ENCODE measurements at places on chromosomes 5 and 9.

DNA sequence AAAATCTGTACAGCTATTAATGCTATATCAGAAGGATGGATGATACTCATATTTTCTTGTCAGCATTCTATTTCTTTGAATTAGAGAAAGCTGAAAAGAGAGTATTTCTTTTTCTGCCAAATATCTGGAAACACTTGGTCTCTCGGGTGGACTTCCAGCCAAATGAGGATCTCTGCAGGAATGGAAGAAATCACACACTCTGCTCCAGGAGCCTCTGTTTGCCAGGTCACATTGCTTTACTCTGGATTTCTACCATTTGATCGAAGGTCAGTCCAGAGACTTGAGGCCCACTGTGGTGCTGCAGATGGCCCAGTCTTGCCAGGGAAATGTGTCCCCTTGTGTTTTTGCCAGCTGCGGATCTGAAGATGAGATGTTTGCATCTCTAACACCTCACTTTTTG is 154.1 kb downstream of the PCSK1 start:
- no peak for DNase-seq

DNA sequence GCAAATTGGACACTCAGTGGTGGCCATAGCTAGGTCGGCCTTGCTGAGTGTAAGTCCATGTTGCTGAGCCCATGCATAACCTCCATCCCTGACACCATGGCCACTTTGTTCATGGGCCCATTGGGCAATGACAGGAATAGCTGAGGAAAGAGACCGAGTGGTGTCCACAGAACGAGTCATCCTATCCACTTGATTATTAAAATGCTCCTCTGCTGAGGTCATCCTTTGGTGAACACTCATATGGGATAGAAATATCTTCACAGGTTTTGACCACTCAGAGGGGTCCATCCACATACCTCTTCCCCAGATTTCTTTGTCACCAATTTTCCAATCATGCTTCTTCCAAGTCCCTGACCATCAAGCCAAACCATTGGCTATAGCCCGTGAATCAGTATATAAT is 63.6 kb downstream of the PPIC start:
- no peak for DNase-seq

- no peak for DNase-seq
Measured at GRCh38 chr5:8577792-8578191, 708.8 kb downstream of the MTRR start.

DNA sequence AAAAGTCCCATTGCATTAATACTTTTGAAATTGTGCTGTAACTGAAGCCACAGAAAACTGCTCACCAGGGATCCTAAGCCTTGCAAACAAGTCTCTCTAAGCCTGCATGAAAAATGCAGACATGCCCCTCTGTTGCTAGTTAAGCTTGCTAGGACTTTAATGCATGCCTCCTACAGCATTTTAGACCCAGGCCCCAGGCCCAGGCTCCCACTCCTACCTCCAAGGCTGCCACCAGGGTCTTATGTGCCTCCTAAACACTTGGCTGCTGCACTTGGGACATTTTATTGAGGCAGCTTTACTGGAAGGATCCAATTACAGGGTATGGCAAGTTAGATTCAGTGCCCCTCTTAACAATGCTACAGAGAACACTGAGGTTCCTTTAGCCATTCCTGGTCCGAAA is 467.3 kb upstream of the CLINT1 start:
- DNase-seq: no peak

- no peak for DNase-seq
Measured at GRCh38 chr5:171152382-171152781, 156.7 kb upstream of the TLX3 start.

GRCh38 chr5:19874811-19875210 is 113.2 kb downstream of the CDH18 start:
- no peak for DNase-seq

DNA sequence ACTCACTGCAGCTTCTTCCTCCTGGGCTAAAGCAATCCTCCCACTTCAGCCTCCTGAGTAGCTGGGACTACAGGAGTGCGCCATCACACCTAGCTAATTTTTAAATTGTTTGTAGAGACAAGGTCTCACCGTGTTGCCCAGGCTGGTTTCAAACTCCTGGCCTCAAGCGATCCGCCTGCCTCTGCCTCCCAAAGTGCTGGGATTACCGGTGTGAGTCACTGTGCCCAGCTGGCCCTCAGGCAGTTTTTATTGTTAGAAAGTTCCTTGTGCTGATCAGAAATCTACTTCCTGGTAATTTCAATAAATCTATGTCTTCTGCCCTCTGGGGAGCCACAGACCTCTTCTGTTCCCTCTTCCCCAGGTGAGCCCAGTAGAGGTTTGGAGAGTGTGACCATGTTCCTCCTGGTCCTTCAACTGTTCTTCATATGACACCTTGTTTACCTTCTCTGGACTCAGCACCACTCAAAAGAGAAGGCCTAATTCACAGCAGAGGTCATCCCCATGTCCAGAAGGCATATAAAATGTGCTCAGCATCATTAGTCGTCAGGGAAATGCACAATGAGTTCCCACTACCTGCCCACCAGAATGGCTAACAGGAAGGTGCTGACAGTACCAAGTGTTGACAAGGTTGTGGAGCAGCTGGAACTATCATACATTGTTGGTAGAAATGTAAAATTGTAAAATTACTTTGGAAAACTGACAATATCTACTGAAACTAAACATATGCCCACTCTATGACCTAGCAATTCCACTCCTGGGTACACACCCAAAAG is 10.4 kb downstream of the TMOD1 start:
- no peak for DNase-seq

DNA sequence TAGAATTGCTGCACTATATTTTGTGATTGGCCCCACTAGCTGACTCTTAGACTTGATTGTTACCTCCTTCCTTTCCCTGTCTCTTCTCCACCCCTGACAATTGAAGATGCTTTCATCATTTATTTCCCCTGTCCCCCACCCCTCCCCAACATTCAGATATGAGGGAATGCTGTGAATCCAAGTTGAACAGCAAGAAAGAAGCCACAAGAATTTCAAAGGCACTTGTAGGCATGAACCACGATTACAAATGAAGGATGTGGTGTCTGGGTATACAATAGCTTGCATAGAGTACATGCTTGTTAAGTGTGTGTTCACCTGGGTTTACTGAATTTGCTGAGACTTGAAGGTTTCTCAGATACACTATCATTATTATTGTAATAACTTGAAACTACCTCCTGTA is 78.3 kb upstream of the TRIO start:
- DNase-seq: no peak

DNA sequence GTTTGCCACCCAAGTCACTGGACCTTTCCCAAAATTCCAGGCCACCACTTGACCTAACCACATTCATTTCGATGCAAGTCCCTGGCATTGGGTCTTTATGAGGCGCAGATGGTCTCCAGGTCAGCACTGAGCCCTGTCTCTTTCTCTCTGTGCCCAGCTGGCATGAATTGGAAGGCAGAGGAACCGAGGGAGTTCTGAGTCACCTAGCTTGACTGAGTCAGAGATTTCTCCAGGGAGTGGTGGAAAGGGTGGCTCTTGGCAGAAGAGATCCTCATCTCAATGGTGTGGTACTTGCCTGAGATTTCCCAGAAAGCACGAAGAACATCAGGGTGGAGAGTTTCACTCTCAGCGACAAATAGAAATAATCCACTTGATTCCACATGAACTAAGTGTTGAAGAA is 43.8 kb downstream of the WDR36 start:
- no peak for DNase-seq

- DNase-seq: peak; percentile 28
Measured at GRCh38 chr9:6049798-6050197, 34.4 kb upstream of the RANBP6 start.

- DNase-seq: no peak
Measured at GRCh38 chr9:126650404-126651341, 36.9 kb downstream of the LMX1B start.

GRCh38 chr5:136001466-136001981 is 27.3 kb upstream of the TGFBI start:
- no peak for DNase-seq

DNA sequence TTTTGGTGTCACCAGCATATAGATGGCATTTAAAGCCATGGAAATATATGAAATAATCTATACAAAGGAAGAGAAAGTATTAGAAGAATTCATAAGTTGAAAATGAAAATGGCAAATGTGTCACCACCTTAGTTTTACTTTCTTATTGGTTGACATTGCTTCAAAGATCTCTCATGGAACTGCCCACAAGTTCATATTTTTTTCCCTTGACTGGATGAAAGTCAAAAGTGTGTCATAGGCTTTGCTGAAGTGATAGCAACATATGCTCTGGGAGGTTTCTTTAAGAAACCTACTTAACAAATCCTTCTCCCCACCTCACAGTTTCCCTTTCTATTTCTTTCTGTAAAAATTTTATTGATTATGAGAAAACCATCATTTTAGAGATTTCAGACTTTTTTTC is 127.2 kb downstream of the VPS13A start:
- no peak for DNase-seq

- DNase-seq: no peak
Measured at GRCh38 chr9:84701801-84702200, 32.3 kb downstream of the NTRK2 start.

DNA sequence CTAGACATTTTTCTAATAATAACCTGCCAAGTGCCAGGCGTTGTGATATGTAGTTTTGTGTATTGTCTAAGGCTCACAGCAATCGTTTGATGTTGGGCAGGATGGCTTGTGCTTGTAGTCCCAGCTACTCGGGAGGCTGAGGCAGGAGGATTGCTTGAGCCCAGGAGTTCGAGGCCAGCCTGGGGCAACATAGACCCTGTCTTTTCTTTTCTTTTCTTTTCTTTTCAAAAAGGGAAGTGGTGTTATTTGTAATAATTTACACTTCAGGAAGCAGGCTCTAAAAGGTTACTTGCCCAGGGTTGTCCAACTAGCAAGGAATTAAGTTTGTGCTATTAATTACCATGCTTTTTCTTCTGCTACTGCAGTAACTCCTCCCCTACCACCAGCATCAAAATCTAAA is 3.2 kb downstream of the ZNF131 start:
- DNase-seq: no peak

- no peak for DNase-seq
Measured at GRCh38 chr5:172009536-172010270, 3.3 kb upstream of the FBXW11 start.

GRCh38 chr9:114161513-114161912 is 6.2 kb downstream of the COL27A1 start:
- no peak for DNase-seq

- DNase-seq: peak; percentile 51
Measured at GRCh38 chr9:97840521-97840920, 12.5 kb upstream of the FOXE1 start.

DNA sequence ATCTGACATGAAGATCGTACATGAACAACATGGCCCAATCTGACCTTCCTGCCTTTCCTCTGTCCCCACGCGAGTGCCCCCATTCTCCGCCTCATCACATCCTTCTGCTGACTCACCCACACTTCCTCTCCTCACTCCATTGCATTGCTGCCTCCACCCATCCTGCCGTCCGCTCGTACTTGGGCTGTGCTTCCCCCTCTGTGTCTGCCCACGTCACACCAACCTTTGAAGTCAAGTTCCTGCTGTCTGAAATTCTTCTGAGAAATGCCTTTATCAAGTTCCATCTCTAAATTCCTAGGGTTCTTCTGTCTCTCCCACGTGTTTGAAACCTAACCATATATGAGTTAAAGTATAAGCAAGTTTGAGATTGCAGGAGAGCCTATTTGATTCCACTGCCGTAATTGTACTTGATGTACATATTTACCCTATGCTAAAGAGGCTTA is 18.0 kb upstream of the STARD4 start:
- DNase-seq: no peak

DNA sequence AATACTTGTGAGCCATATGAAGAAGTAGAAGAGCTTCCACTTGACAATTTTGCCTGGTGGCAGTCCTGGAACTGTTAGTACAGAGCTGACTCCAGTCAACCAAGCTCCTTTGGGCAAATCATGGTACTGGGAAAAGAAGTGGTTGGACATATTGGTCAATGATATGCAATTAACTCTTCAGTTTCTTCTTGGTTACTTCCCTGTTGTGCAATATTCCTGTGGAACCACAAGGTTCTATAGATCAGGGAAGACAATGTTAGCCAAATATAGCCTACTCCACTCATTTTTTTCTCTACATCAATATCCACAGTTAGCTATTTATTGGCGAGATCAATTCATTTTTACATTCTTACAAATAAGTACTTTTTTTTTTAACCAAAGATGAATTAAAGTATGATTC is 14.4 kb upstream of the GDA start:
- DNase-seq: no peak

DNA sequence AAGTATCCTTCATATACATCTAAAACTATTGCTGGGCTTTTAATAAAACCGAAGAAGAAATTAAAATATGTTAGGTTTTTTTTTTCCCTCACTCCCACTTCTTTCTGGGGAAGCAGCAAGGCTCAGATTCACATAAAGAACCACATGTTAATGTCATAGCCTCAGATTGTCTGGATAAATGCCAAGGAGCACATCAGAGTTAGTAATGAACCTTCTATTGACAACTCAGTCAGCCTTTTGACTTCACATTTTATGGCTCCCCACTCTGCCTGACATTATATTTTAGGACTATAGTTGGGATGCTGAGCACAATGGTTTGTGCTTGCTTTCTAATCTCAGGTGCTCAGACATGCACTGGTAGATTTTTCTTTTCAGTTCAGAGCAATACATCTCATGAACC is 21.8 kb downstream of the DMAC1 start:
- no peak for DNase-seq

GRCh38 chr9:2032234-2032633 is 17.1 kb downstream of the SMARCA2 start:
- no peak for DNase-seq

DNA sequence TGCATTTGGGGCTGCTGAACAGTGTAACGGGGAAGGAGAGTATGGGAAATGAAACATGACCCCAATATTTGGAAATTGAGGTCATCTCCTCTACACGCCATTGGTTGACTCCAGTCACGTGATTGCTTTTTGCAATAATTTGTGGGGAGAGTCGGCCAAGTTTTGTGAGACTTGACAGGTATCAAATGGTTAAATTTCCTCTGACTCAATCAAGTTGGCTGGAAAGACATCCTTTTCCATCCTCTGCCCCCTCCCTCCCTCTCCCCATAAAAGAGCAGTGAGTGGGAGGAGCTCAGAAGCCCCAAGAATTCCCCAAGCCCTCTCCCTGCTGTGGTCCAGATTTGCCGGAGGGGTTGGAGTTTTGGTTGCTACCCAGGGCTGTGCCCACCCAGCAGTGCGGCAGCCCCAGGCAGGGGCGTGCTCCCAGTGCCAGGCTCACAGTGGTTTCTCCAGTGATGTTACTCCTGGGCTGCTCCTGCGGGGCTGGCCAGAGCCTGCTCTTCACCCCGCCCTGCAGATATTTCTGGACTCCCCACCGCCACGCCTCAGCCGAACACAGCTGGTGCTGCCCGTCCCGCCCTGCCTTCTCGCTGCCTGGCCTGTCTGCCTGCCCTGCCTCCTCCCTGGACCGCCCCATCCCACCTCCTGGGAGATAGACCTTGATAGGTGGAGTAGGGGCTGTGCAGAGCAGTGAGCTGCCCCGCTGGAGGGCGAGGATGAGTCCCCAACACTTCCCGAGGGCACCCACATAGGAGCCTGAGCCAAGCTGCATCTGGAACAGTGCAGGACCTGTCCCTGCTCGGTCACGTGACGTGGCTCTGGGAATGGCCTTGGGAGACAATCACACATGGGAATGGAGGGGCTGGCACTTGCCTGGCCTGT is 3.4 kb downstream of the COL5A1 start:
- no peak for DNase-seq

GRCh38 chr5:6029811-6030271 is 348.5 kb downstream of the MED10 start:
- no peak for DNase-seq

- no peak for DNase-seq
Measured at GRCh38 chr9:71793386-71794105, 25.2 kb upstream of the CEMIP2 start.

GRCh38 chr5:173010547-173011464 is 27.2 kb downstream of the ATP6V0E1 start:
- DNase-seq: no peak

GRCh38 chr9:134935701-134936345 is 18.1 kb upstream of the FCN1 start:
- no peak for DNase-seq

All from HAP-1 (cell line).